ENCODE measurements at places on chromosomes 5 and 9.

GRCh38 chr5:95043234-95043633 lies 241.7 kb downstream of the MCTP1 start:
- no peak for DNase-seq

GRCh38 chr9:31700252-31701045 lies 684.0 kb upstream of the ACO1 start:
- no peak for DNase-seq

DNA sequence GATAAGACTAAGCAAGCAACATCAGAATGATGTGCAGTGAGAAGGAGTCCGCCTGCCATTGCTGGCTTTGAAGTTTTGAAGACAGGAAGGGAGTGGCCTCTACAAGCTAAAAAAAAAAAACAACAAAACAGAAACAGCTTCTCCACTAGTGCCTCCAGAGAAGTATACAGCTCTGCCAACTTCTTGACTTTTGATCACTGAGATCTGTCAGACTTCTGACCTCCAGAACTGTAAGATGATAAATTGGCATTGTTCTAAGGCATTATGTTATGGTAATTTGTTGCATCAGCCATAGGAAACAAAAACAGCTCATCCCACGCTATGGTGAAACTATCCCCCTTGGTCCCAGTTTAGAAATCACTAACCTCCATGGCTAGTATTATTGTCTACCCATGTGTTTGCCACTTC lies 131.0 kb upstream of the VCAN start:
- no peak for DNase-seq

DNA sequence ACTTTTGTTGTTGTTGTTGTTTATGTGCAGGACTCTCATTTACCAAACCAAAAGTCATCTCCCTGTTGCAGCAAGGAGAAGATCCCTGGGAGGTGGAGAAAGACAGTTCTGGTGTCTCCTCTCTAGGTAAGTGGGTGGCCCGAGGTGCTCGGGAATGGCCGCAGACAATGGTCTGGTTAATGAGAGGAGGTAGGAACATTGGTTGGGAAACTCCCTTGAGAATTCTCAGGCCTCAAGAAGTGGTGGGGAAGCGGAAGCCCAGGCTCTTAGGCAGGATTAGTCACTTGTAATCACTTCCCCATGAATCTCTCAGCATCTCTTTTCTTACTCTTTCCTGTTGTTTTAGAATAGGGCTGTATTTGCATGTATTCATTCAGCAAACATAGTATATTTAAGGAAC lies 7.2 kb downstream of the ZNF354B start:
- DNase-seq: no peak

GRCh38 chr9:116547729-116548426 lies 139.2 kb upstream of the TRIM32 start:
- no peak for DNase-seq

DNA sequence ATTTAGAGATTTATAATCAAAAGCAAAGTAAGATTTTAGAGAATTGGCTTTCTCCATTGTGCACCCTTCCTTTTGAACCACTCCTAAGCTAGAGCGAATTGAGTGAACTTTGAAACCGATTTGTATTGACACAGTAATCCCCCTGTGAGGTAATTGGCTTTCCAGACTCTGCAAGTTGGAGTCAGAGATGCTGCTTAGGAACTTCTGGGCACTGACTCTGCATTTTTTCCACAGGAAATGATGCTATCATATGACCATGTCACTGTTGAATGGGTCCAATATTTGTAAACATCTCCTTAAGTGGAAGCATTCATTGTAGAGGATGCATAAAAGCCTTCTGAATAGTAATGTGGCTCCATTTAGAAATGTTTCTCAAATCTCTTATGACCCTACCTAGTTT lies 394.4 kb upstream of the ZNF608 start:
- no peak for DNase-seq

DNA sequence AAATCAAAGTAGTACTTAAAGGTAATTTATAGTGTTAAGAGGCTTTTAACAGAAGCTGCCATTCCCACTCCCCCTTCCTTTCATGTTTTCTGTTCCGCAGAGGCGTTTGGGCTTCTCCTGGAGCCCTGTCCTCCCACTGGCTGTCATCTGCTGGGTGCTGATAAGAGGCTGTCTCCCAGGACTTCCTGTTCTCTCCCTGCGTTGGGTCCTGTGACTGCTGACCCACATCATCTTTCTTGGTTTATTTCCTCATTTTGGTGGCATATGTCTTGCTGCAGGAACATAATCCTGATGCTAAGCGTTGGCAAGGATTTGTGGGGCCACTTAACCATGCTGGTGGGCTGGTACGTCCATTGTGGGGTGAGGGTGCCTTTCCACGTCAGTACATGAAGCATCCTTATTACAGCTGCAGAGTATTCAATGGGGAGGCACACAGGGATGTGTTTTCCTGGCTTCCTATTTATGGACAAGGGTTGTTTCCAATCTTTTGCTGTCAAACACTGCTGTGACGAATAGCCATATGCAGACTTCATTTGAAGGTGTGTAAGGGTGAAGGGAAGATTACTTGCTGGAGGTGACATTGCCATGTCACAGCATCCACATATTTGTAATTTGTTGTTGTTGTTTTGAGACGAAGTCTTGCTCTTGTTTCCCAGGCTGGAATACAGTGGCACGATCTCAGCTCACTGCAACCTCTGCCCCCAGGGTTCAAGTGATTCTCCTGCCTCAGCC lies 22.3 kb upstream of the RNF130 start:
- DNase-seq: no peak

DNA sequence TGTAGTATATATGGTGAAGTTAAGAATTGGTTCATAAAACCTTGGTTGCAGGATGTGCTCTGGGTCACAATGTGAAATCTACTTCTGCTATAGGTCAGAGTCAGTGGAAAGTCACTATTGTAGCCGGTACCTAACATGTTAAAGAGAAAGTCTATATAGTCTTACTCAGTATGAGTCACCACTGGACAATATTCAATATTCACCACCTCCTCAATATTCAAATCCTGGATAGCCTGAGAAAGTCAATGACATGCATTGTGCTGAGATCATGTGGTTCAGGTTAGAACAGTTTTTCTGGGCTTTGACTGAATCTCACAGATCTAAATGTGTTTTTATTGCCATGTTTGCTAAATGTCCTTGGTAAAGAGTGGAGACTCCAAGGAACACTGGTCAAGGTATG lies 108.8 kb downstream of the HMHB1 start:
- no peak for DNase-seq

- DNase-seq: no peak
These were observed 115.3 kb downstream of the NREP start for GRCh38 chr5:111641533-111642233.

GRCh38 chr9:36929350-36929675 lies 104.8 kb downstream of the PAX5 start:
- DNase-seq: no peak
